Occipital lobe (tissue), 3 donors: ENCODE measurements at places on chromosomes 11 and 22. TPM values are rescaled to one million over a fixed set of nuclear protein-coding genes. Genes with fewer than 3 reads are reported as not detected.

The GAS2 gene
- total RNA-seq: 13.4 TPM

The AGBL2 gene
- total RNA-seq: 0.78 TPM

The MRGPRX4 gene
- total RNA-seq: not detected

The OR52E6 gene
- total RNA-seq: not detected

The UBQLN3 gene
- total RNA-seq: not detected

The ALX4 gene
- total RNA-seq: 1.1 TPM

The MPEG1 gene
- 2.8 TPM for total RNA-seq

The ZNF70 gene
- 4.1 TPM for total RNA-seq

The TIGD3 gene
- 4.5 TPM for total RNA-seq

The FAM111B gene
- total RNA-seq: 3.9 TPM

The ALDH3B2 gene
- total RNA-seq: not detected

The TPBGL gene
- total RNA-seq: under 0.01 TPM

The CTSW gene
- not detected for total RNA-seq

The SYT7 gene
- 15.1 TPM for total RNA-seq

The SLCO2B1 gene
- 9.2 TPM for total RNA-seq

The ADORA2A gene
- total RNA-seq: 8.0 TPM

The OTOG gene
- not detected for total RNA-seq

The DBX1 gene
- not detected for total RNA-seq
